Mesothelial cell of epicardium (in vitro differentiated cells): ENCODE measurements at places on chromosomes 1 and 21. TPM values are rescaled to one million over a fixed set of nuclear protein-coding genes. Genes with fewer than 3 reads are reported as not detected.
A peak's percentile ranks its signal among the peaks of the same experiment; 100 is the strongest.

Gene GPR37L1
- 0.07 to 0.11 TPM (median 0.09 TPM) in 3 replicates for total RNA-seq

Gene HCRTR1
- 0.71 to 1.1 TPM (median 0.98 TPM) in 3 replicates for total RNA-seq

Gene CELA3B
- total RNA-seq, result not detected in 3 replicates

Gene RWDD3
- total RNA-seq, result 23.1 to 25.3 TPM (median 24.7 TPM) in 3 replicates

Gene HUNK
- total RNA-seq, result 58.8 to 61.4 TPM (median 60.6 TPM) in 3 replicates

Gene LRRIQ3
- 0.29 to 0.51 TPM (median 0.47 TPM) in 3 replicates for total RNA-seq

Gene CFHR5
- total RNA-seq, result not detected in 3 replicates

Gene ARPC5
- total RNA-seq, result 72.9 to 75.7 TPM (median 73.9 TPM) in 3 replicates

DNA sequence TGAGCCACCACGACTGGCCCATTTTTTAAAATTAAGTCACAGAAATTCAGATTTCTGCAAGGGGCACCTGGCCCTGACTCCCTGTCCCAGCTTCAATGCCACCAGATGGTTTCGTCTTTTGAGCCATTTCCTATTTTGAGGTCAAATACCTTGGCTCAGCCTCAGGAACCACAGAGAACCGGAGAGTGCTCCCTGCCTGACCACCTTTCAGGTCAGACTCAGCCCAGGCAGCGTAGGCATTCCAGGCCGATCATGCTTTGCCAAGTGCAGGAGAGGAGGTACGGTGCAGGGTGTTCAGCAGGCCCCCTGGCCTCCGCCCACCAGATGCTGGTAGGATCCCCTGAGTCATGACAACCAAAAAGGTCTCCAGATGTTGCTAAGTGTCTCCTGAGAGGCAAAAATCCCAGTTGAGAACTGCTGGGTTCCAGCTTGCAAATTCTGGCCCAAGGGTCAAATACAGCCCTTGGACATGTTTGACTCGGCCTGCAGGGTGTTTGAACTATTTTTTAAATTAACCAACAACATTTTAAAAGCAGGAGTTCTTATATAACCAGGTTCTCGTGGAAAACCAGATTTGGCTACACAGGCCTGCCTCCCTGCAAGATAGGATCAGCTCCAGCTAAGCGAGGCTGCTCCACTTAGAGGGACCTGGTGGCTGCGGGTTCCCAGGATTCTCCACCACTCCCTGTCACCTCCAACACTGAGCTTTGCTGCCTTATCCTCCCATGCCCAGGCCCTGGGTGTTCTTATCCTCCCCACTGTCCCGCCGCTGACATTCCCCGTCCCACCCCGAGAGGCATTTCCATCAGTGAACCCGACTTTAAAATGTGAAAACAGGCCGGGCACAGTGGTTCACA lies 61.9 kb upstream of the TARDBP start:
- H3K27me3 ChIP-seq, result peaks cover 2% of the 10 kb centered on the region
- no peaks in the 10 kb centered on the region for H3K36me3 ChIP-seq
- H3K27ac ChIP-seq, result no peak overlapping the region
- DNase-seq, result no peak
- H3K4me1 ChIP-seq, result peaks cover 6% of the 10 kb centered on the region

GRCh38 chr1:150259217-150259616 lies 1.6 kb downstream of the CA14 start:
- H3K4me1 ChIP-seq, result peaks cover 54% of the 10 kb centered on the region
- H3K36me3 ChIP-seq, result no peaks in the 10 kb centered on the region
- H3K4me3 ChIP-seq, result peak overlapping the region; percentile 67
- no peak for DNase-seq
- H3K27ac ChIP-seq, result peak overlapping the region; percentile 89
- H3K27me3 ChIP-seq, result no peaks in the 10 kb centered on the region

DNA sequence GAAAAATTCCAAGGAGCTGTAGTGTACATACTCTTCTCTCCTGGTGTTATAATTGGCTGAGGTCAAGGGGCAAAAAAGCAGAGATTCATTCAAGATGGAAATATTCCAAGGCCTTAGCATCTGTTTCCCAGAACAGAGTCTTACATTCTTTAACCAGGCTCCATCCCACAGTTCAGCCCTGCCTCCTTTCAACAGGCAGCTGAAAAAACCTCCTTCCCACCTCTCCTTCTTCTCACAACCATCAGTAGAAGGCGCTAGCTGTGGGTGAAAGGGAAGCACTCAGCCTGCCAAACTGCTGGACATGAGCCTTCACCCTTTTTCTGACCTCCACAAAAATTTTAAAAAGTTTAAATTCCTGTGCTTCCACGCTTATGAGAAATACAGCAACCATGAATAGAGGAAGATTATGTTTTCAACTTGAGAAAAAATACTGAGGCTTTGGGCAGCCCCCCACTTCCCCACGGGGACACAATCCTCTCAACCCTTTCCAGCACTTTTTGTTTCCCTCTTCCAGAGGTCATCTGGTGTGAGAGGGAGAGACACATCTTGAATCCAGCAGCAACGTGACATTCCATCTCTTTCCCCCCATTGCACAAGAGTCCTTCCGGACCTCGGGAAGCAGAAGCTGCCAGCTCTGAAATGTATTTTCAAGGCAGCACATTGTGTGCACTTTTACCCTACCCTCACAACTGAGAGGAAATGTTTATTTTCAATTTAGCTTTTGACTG lies 43.2 kb upstream of the FMO2 start:
- no peak for DNase-seq
- H3K4me3 ChIP-seq, result no peak overlapping the region
- no peaks in the 10 kb centered on the region for H3K36me3 ChIP-seq

DNA sequence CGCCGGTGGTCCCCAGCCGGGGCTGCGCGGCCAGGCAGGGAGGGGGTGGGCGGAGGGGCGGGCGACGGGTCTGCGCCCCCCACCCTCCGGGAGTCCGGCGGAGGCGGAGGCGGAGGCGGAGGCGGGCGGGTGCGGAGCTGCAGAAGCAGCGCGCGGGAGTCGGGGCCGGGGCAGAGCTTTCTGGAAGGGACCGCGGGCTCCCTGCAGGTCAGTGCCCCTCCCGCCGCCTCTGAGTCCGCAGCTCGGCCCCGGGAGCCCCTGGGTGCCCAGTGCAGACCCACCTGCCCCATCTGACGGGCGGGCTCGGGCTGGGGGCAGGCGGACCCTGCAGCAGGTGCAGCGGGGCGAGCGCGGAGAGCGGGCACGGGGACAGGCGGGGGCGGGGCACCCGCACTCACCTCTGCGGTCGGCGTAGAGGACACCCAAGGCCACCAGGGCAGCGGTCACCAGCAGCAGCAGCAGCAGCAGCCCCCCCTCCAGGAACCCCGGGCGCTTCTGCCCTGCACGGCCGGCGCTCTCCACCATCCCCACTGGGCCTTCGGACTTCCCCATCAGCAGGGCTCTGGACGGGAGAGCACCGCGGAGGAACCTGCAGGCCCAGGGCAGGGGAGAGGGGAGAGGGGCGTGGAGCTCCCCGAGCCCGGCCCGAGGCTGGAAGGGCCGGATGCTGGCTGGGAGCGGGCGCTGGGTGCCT lies 3.7 kb downstream of the MMEL1 start:
- H3K27ac ChIP-seq, result no peak overlapping the region
- peaks cover 80% of the 10 kb centered on the region for H3K27me3 ChIP-seq
- no peak overlapping the region for H3K4me3 ChIP-seq
- no peaks in the 10 kb centered on the region for H3K4me1 ChIP-seq

GRCh38 chr1:228000836-228001563 lies 5.8 kb upstream of the WNT3A start:
- peaks cover 80% of the 10 kb centered on the region for H3K27me3 ChIP-seq
- no peaks in the 10 kb centered on the region for H3K36me3 ChIP-seq
- no peak overlapping the region for H3K27ac ChIP-seq

DNA sequence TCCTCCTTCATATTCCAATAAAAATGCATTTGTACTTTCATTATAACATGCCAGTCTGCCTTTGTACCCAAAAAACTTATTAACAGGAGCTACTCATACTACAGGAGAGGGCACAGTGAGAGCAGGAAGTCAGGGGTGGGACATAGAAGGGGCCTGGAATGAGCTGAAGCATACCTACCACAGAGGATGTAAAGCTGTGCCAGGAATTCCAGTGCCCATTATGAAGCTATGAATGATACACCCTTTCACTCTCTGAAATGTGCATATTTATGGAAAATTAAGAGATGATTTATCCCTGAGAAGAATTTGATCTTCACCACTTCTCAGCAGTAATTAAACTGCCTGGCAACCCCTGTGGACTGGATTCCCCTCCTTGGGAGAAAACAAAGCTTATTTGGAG lies 65.8 kb downstream of the ATP5PO start:
- DNase-seq, result no peak
- H3K4me1 ChIP-seq, result peaks cover 16% of the 10 kb centered on the region
- no peaks in the 10 kb centered on the region for H3K27me3 ChIP-seq
- peaks cover 7% of the 10 kb centered on the region for H3K36me3 ChIP-seq
- H3K4me3 ChIP-seq, result no peak overlapping the region

DNA sequence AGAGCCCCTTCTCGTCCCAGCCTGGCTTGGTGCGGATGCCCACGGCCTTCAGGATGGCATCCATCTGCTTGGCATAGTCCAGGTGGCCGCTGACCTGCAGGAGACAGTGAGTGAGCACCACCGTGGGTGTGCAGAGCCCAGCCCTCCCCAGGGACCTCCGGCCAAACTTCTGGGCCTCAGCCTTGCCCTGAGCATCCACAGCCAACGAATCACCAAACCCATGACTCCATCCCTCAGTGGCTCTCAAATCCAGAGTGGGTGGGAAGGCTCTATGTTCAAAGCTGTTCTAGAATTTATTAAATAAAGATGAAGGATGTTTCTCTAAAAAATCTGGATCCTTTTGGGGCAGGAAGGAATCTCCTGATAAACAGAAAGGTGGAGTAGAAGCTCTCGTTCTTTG lies 18.7 kb downstream of the HTR6 start:
- H3K4me3 ChIP-seq, result no peak overlapping the region
- no peak for DNase-seq
- H3K4me1 ChIP-seq, result no peaks in the 10 kb centered on the region
- peaks cover 2% of the 10 kb centered on the region for H3K36me3 ChIP-seq
- H3K27ac ChIP-seq, result no peak overlapping the region

DNA sequence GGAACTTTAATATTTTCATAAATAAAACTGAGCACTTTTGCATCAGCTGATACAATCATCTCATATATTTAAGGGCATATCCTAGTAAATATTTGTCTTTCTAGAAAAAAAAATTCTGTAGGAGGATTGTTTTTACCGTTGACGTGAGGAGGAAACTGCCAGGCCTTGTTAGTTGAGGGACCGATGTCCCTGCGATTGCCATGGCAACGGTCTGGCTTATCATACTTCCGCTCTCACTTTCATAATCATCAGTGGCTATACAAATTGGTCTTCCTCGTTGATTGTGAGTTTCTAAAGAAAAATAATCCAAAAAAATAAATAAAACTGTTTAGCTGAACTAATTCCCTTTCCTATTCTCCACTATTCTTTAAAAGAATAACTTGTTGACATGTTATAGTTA lies 69.3 kb upstream of the ANGPTL3 start:
- H3K36me3 ChIP-seq, result peaks cover 21% of the 10 kb centered on the region
- DNase-seq, result no peak
- no peaks in the 10 kb centered on the region for H3K27me3 ChIP-seq
- H3K4me1 ChIP-seq, result no peaks in the 10 kb centered on the region
- no peak overlapping the region for H3K4me3 ChIP-seq

GRCh38 chr1:92774407-92774806 lies 10.5 kb downstream of the EVI5 start:
- H3K4me1 ChIP-seq, result peaks cover 7% of the 10 kb centered on the region
- DNase-seq, result no peak
- no peak overlapping the region for H3K4me3 ChIP-seq
- peaks cover 4% of the 10 kb centered on the region for H3K36me3 ChIP-seq

DNA sequence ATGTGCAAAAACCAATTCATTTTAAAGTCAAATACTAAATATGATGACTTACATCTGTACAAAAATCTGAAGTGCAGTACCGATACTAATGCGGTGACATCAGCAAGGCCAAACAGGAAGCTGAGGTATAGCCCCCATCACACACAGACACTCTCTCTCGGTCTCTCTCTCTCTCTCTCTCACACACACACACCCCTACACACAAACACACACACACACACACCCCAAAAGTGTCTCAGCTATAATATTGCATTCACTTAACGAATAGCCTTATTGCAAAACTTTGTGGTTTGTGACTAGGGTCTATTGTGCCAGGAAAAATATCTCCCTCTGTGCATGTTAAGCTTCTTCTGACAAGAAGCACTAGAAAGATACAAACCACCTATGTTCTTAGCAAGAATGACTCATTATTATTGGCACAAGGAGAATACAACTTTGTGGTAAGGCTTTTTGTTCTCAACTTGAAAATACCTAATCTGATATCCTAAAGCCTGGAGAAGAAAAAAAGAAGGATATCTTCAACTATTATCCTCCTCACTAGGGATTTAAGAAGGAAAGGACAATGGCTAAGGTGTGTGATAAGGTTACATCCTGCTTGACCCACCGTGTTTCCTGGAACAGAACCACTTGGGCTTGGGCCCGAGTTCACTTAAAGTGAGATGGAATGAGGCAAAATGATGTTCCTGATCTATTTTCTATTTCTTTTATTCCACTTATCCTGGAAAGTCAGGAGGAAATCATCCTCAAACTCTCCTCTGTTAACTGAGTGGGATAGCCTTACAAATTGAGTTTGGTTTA lies 107.1 kb downstream of the NIBAN1 start:
- H3K4me3 ChIP-seq, result no peak overlapping the region
- H3K27me3 ChIP-seq, result no peaks in the 10 kb centered on the region
- no peaks in the 10 kb centered on the region for H3K36me3 ChIP-seq
- H3K4me1 ChIP-seq, result no peaks in the 10 kb centered on the region

GRCh38 chr1:244431166-244431565 lies 20.5 kb downstream of the ADSS2 start:
- H3K27ac ChIP-seq, result no peak overlapping the region
- no peak overlapping the region for H3K4me3 ChIP-seq
- no peak for DNase-seq
- peaks cover 18% of the 10 kb centered on the region for H3K36me3 ChIP-seq

GRCh38 chr1:248631354-248632008 lies 3.4 kb downstream of the OR2T11 start:
- DNase-seq, result no peak
- H3K4me1 ChIP-seq, result no peaks in the 10 kb centered on the region
- H3K4me3 ChIP-seq, result no peak overlapping the region
- no peaks in the 10 kb centered on the region for H3K27me3 ChIP-seq
- H3K36me3 ChIP-seq, result no peaks in the 10 kb centered on the region

- peaks cover 12% of the 10 kb centered on the region for H3K4me1 ChIP-seq
- no peak overlapping the region for H3K4me3 ChIP-seq
- DNase-seq, result no peak
- no peaks in the 10 kb centered on the region for H3K27me3 ChIP-seq
- H3K36me3 ChIP-seq, result peaks cover 10% of the 10 kb centered on the region
Observed at GRCh38 chr1:35454176-35454575, 103.0 kb downstream of the KIAA0319L start.

DNA sequence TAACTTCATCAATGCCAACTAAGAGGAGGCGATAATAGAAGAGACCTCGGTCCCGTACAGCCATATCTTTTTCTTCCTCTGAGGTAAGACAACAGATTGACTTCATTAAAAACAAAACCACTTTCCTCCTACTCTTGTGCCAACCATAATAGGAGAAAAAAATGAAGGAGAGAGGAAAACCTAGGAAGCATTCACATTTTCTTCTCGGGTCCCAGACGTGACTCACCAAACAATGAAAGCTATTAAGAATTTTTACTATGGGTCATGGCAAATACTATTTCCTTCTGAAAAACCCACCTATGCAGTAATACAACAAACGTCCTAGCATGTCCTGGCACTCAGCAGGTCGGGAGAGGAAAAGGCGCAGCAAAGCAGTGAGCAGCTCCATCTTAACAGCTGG lies 8.6 kb upstream of the BCL2L15 start:
- H3K4me1 ChIP-seq, result no peaks in the 10 kb centered on the region
- no peak for DNase-seq
- H3K27ac ChIP-seq, result no peak overlapping the region
- no peak overlapping the region for H3K4me3 ChIP-seq

GRCh38 chr1:171195767-171196166 lies 10.7 kb downstream of the FMO2 start:
- H3K4me1 ChIP-seq, result no peaks in the 10 kb centered on the region
- H3K4me3 ChIP-seq, result no peak overlapping the region
- H3K27me3 ChIP-seq, result no peaks in the 10 kb centered on the region
- H3K27ac ChIP-seq, result no peak overlapping the region
- DNase-seq, result no peak
